ENCODE measurements at places on chromosomes 13 and 19. TPM values are rescaled to one million over a fixed set of nuclear protein-coding genes. Genes with fewer than 3 reads are reported as not detected.

- no peak for DNase-seq
Observed at GRCh38 chr13:46615888-46616531, 63.0 kb downstream of the LRCH1 start.

- DNase-seq: no peak
Observed at GRCh38 chr19:53088091-53088490, 15.1 kb downstream of the ZNF160 start.

- DNase-seq: no peak
Observed at GRCh38 chr13:26185720-26186117, 36.4 kb downstream of the RNF6 start.

MATK gene
- 1.1 TPM for total RNA-seq

DNA sequence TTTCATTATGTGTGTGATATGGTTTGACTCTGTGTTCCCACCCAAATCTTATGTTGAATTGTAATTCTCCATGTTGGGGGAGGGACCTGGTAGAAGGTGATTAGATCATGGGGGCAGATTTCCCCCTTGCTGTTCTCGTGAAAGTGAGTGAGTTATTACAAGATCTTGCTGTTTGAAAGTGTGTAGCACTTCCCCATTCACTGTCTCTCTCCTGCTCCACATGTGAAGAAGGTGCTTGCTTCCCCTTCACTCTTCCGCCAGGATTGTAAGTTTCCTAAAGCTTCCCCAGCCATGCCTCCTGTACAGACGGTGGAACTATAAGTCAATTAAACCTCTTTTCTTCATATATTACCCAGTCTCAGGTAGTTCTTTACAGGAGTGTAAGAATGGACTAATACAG, 54.3 kb upstream of the SERTM1 start:
- DNase-seq: no peak

- DNase-seq: no peak
Observed at GRCh38 chr19:49837009-49837310, 14.0 kb upstream of the PTOV1 start.

DNA sequence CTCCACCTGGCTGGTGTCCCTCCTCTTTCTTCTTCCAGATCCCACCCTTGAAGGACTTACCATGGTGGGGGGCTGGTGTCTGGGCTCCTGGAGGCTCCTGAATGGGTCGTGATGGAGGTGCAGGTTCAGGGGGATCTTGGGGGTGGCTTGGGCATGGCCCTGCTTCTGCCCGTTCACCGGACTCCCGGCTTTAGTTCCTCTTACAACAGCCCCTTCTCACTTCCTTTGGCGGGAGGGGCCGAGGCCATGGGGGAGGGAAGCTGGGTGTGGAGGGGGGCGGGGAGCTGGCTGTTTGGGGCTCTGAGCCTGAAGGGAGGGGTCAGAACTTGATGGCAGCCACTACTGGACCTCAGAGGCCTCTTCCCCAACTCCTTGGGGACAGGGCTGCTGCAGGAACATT, at the start of gene MYO1F:
MYO1F (minus strand) TSS at position 196 of the 400 bp plus-strand sequence; CDS start at position 63, 133 bp downstream.
- peak; percentile 90 for DNase-seq

DNA sequence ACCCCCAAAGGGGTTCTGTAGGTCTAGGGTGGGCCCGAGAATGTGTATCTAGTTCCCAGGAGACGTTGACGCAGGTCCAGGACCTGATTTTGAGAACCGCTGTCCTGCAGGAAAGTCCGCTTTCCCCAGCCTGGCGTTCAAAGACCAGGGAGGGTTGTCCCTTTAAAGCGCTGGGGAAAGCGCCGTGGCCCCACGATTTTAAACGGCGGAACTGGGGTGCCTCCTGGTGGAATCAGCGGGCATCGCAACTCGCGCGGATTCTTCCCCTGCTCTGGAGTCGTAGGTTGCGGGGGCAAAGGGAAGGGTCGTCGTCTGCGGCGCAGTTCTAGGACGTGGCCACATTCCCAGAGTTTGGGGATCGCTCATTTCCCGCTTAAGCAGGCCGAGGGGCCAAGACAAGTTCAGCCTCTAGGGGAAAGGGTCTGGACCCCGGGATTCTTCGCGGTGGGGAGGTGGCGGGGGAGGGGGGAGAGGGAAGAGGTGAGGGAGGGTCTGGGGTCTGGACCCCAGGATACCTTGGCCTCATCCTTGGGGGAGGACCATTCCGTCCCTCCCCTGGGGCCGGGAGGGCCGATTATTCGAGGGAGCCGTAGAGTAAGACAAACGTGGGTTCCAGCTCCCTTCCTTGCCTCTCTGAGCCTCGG, 7.7 kb downstream of the PNMA8B start:
- peak; percentile 94 for DNase-seq

DNA sequence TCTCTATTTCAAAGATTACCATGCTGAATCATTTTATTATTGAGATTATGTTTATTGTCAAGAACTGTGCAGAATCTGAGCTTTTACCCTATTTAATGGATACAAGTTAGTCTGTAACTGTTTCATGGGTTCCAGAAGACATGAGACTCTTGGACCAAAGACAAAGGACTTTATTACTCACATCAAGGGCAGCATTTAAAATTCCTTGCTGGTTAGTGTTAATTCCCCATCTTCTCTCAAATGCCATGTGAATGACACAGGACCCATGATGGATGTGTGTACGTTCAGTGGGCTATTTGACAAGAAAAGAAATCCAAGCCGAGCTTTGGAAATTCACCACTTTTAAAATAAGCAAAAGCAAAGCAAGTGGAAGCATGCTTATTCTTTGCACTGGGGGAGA, 139.9 kb downstream of the PCDH20 start:
- no peak for DNase-seq

GRCh38 chr13:34435338-34435737, 506.7 kb upstream of the NBEA start:
- DNase-seq: no peak

DNA sequence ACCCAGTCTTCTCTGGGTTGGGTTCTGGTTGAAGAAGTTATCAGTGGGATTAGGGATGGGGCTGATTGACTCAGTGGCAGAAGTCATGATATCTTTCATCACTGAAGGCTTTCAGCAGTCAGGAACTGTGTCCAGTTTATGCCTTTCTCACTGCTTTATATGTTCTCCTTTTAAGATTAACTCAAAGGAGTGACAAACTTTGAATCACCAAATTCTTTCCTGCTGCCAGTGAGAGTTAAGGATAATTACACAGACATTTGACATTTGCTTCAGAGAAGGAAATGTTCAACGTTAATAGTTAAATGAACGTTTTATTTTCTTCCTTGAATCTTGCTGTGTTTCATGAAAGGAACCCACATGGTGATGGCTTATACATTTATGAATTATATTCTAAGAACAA, 41.0 kb upstream of the CNMD start:
- no peak for DNase-seq

GRCh38 chr13:101181076-101181685, 235.1 kb downstream of the NALCN start:
- DNase-seq: no peak

DNA sequence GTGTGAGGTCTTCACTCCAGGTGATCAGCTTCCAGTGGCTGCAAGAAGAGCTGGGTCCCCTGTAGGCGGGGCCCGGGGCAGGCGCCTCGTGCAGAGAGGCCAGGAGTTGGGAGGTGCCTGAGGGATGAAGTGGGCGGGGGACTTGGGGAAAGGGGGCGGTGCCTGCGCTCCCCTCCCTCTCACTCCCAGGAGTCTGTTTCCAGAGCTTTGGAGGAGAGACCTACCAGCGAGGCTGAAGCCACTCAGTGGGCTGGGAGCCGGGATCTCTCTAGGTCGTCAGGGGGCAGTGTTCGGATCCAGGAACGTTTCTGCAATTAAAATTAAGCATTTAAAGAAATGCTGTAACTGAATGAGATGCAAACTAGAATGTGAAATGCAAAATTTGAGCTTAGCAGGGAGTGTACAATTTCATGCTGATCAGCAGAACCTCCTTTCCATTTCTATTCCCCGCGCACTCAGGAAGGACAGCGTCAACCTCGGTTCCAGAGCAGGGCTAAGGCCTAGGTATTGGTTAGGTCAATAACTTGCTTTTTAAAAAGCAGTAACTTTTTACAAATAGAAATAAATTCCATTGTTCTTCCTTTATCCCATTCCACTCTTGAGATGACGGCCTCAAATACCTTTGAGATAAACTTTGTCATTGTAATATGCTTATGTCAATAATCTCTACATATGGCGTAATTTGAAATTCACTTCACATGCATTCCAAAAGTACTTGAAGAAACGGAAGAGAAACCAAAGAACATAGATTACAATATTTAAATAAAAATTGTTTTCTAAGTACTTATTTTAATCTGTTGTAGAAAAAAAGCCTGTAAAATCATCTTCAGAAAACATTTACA, 11.6 kb downstream of the ZNF160 start:
- DNase-seq: no peak

- no peak for DNase-seq
Observed at GRCh38 chr19:35043906-35044305, 2.4 kb downstream of the HPN start.

DNA sequence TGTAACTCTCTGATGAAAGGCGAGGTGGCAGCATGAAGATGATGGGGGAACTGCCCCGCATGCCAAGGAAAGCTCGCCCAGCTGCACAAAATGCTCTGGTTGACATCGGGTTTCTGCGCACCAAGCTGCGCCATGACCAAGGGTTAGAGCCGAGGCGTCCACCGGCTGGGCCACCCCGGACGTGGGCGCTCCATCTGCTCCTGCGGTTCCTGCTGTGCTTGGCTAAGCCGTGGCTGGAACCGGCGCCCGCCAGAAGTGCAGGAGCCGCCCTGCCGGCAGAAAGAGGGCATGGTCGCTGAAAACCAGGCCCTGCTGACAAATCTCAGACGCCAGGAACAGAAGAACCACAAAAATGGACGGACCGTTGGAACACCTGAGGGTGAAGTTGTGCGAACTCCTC, 57.9 kb downstream of the ZNF100 start:
- DNase-seq: no peak

DNA sequence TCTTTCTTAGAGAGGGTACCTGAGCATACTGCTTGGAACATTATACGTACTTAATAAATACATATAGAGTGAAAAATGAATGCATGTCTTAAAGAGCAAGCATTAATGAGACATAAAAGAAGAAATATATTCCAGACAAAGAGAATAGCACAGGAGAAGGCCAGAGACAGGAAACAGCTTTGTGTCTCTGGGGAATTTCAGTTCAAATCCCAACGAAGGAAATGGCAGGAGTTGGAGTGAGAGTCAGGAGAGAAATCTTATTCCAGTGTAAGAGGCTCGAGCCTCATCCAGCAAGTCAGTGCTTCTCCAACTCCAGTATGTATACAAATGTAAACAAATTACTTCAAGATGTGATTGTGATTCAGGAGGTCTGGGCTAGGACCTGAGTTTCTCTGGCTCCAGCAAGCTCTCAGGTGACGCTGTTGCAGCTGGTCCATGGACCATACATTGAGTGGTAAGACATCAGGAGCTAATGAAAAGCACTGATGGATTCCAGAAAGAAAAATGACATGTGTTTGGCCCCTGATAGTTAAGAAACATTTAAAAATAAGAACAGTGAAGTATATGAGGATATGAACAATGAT, 108.2 kb downstream of the RAP2A start:
- DNase-seq: no peak

LRG1 gene
- 1.4 TPM for total RNA-seq

DNA sequence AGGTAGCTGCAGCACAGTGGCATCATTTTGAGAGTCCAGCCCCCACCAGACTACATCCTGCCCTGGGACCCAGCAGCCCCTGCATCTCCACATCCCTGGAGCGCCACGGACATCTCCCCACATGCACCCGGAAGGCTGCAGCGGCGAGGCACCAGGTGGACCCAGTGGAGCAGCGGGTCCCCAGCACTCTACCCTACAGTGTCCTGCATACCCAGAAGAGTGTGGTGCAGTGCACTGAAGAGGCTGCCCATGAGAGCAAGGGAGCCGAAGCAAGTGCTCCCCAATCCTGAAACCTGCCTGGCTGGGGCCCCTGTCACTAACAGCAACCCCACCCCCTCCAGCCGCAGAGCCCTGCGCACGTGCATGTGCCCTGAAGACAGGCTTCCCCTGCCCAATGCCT, 21.3 kb upstream of the SLC7A9 start:
- DNase-seq: no peak

GRCh38 chr13:105643966-105644365, 891.5 kb downstream of the EFNB2 start:
- DNase-seq: no peak

LIN37 gene
- total RNA-seq: 8.3 TPM

BAX gene
- total RNA-seq: 44.6 TPM

GRCh38 chr19:49643466-49643865, 1.5 kb downstream of the SCAF1 start:
- no peak for DNase-seq

- no peak for DNase-seq
Observed at GRCh38 chr13:78826936-78827335, 168.0 kb upstream of the OBI1 start.

ATP4A gene
- not detected for total RNA-seq

GRCh38 chr19:2542341-2543069, 66.6 kb downstream of the GADD45B start:
- DNase-seq: peak; percentile 82

ODAD3 gene
- total RNA-seq: 0.69 TPM

- no peak for DNase-seq
Observed at GRCh38 chr19:5738423-5738822, 18.0 kb downstream of the CATSPERD start.

ZNF766 gene
- total RNA-seq: 11.5 TPM

DNA sequence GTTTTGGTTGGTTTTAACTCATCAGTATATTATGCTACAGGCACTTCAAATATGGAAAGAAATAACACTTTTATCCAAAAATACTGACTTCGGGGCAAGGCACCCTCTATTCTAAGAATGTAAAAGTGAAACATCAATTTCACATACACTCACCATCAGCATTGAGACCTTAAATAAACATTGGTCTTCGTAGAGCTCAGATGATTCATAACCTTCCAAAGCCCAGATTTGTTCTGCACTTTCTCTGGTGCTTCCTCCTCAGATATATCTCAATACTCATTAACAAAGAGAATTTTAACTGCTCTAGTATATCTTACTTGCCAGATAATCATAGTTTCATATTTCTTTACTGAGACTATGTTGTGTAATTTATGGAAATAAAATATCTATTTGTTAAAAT, 794.3 kb downstream of the LIG4 start:
- no peak for DNase-seq

GRCh38 chr19:764301-764700, 13.4 kb downstream of the MISP start:
- DNase-seq: no peak

DKKL1 gene
- not detected for total RNA-seq

- no peak for DNase-seq
Observed at GRCh38 chr13:74372511-74372910, 238.3 kb upstream of the KLF12 start.

- DNase-seq: no peak
Observed at GRCh38 chr19:2227415-2228156, 8.5 kb downstream of the PLEKHJ1 start.

DNA sequence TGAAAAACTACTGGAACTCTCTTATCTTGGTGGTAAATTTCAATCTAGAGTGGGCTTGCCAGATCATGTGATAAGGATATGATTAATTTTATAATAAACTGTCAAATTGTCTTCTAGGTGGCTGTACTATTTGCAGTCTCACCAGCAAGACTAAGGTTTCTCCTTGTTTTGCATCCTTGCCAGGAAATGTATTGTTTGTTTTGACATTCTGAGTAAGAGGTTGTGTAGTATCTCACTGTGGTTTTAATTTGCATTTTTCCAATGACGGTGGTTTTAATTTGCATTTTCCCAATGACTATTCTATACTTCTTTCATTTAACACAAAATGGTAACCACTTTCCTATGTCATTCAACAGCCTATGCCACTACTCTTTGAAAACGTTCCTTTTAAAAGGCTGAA, 2.0 kb downstream of the CAB39L start:
- DNase-seq: no peak

- peak; percentile 95 for DNase-seq
Observed at GRCh38 chr19:16400911-16401591, 70.7 kb downstream of the EPS15L1 start.

AMH gene
- total RNA-seq: 1.1 TPM

GRCh38 chr13:72651144-72651543, 76.3 kb downstream of the MZT1 start:
- DNase-seq: no peak

- DNase-seq: peak; percentile 100
Observed at GRCh38 chr19:18192673-18193387, at the start of gene MPV17L2. Gene MPV17L2, plus strand, starts transcription at chr19:18193218. Its CDS starts 64 bp downstream, at chr19:18193282.
